ACHN (cell line): ENCODE measurements at places on chromosomes 7 and 10.

DNA sequence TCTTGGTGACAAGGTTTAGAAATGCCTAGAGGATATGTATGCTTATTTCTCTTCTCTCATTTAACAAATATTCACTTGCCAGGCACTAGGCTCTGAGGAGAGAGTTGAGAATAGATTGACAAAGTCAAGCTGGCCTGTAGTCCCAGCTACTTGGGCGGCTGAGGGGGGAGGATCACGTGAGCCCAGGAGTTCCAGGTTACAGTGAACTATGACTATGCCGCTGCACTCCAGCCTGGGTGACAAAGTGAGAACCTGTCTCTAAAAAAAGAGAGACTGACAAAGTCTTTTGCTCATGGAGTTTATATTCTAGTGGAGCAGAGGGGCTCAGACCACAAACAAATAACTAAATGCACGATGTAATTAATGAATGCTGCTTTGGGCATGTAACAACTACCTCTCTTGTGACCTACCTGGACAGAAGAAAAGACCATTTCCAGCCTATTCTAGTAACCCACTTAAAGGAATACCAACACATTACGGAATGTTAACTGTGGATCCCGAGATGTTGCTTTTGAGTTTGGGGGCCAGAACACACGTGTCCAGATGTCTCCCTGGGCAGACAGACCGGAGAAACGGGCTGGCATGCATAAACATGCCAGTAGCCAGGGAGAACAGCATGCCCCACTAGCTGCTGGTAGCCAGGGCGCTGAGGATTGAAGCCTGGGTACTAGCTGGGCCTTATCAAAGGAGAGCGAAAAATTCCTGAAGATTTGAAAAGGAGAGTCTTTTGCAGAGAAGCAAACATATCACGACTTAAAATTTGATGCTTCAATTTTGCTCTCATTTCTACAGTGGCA lies 2.6 kb upstream of the BMPR1A start:
- DNase-seq: no peak

GRCh38 chr10:126122881-126123280 lies 226.5 kb downstream of the FANK1 start:
- no peak for DNase-seq

DNA sequence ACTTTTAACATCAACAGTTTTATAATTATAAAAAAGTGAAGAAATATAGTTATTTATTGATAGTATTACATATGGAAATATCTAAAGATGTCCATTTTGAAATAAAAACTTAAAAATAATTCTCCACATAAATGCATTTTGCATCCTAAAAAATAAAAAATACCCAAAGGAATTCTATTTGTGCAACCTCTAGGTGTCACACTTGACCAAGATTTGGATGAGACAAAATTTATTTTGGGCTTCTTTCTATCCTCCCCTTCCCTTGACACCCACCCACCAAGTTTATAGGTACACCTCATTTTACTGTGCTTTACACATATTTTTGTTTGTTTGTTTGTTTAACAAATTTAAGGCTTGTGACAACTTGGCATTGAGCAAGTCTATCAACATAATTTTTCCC lies 3.3 kb upstream of the THSD7A start:
- peak; percentile 18 for DNase-seq

DNA sequence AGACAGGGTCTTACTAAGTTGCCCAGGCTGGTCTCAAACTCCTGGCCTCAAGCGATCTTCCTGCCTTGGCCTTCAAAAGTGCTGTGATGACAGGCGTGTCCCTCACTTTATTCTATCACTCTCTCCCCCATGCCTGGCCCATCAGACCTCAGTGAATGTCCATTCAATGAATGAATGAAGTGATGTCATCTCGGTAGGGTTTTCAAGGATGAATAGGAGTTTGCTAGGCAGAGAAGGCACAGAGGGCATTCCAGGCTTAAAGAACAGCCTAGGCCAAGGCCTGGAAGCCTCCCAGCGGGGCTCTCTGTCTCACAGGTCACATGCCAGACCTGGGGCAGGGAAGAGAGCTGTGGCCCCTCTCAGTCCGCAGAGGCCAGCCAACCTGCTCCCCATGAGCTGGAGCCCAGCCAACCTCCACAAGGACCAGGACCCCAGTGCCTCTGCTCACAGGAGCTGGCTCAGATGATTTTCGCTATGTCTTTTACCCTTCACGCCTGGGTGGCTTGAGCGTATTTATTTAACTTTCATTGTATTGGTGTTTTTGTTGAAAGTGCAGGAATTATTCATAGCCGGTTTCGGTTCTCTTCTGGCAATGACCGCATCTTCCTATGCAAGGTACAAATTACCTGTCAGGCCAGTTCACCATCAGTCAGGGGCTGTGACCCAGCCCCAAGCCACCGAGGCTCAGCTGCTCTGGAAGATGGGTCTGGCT lies 11.8 kb upstream of the TNRC18 start:
- DNase-seq: no peak

DNA sequence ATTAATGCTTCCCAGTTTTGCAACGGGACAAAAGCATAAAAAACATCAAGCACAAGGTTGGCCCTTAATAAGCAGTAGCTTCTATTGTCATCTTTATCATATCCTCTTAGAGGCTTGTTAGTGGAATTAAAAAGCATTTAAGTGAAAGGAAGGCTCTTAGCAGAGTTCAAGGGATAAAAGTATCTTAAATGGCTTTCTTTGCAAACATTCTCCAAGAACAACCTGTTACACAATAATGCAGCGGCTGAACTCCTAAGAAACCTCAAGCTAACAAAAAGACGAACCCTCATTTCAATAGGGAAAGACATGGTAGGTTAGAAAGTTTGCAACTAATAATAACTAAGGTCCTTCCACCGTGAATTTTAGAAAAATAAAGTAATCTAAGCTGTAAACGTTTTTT lies 82.1 kb downstream of the MPP7 start:
- DNase-seq: no peak

DNA sequence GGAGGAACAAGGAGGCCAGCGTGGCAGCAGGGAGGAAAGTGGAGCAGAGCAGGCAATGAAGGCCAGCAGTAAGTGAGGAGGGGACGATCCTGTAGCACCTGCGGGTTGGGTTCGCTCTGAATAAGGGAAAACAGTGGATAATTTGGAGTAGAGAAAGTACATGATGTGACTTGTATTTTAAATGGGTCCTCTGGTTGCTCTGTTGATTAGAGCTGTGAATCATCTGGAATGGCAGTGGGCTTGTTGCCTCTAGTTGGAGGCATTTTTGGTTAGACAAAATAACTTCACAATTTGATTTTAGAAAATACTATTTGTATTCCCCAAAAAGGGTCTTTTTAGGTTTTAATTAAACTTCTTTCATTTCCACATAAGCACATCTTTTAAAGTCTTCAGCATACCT lies 277.4 kb downstream of the ARL4A start:
- DNase-seq: no peak

DNA sequence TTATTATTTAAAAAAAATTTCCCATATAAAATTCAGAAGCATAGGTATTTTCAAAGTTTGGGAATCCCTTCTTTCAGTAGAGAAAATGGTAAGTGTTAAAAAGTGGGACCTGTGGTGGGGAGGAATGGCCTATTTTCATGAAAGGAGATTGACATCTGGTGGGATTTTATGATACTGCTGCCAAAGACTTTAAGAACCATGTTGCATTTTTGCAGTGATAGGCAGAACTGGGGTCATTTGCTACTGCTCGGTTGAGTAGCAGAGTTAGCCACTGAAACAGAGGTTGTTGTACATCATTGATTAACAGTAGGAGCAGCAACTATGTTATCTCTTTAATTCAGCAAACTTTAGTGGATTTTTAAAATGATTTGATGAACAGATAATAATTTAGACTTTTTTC lies 4.4 kb downstream of the BICC1 start:
- peak; percentile 77 for DNase-seq

DNA sequence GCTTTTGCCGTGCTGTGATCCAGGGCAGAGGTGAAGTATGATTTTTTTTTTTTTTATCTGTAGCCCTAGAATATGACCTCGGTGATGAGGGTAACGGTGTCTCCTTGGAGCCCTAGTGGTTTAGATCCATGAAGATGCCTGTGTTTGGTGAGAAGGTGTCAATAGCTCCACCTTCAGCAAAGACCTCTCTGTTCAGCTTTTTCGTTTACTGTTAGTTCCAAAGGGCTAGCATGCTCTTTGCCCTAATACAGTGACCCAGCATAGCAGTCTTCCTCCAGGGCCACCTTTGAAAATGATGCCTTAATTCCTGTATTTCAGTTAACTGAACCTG lies 746 bp upstream of the MRPS16 start:
- peak; percentile 40 for DNase-seq

DNA sequence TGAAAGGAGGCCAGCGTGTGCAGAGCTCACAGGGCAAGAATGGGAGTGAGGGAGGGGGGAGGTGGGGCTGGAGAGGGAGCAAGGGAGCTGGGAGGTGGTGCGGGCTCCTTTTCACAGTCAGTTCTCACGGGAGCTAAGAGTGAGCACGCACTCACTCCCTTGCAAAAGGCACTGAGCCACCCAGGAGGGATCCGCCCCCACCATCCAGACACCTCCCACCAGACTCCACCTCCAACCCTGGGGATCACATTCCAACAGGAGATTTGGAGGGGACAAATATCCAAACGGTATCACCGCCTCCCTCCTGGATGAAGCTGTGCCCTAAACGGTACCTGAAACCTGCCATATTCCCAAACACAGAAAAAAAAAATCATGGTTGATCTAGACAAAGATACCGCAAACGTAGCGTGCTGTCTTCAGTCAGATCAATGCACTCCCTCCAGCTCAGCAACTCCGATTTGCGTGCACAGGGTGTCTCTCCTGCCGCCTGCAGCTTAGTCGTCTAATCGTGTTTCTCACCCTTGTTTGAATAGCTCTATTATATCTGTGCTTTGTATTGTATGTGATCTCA lies 20.3 kb upstream of the PRKAG2 start:
- DNase-seq: no peak

GRCh38 chr7:131293018-131293417 lies 34.7 kb upstream of the MKLN1 start:
- DNase-seq: no peak

- DNase-seq: no peak
Measured at GRCh38 chr7:95491634-95492314, 6.0 kb downstream of the ASB4 start.

DNA sequence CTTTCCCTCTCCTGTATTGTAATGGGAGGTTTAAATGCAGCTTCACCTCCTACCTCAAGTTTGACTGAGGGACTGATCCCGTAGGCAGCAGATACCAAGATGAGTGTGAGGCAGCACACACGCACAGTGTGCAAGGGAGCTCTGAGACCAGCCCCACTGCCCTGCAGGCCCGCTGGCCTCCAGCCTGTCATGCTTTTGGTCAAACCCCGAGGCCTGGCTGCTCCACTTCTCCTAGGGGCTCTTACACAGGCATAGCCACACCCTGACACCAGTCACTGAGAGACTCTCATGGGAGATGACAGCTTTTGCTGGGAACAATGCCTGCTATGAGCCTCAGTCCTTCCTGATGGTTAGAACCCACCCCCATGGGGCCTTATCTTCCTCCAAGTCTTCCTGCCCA lies 27.6 kb downstream of the DRGX start:
- no peak for DNase-seq

DNA sequence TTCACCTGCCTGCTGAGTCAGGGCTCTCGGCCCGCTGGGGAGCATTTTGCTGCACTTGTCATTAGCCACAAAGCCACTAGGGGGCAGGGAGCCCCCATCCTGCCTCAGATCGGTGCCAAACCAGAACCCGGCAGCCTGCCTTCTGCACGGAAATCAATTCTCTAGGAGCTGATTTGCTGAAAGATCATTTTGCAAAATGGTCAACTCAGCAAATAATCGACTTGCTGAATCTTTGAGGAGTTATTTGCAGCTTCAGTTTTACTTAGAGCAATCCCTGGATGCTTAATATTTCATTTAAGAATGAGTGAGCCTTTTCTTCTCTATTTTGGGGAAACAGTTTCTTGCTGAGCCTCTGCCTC lies 1.7 kb upstream of the GIMAP8 start:
- DNase-seq: peak; percentile 80

DNA sequence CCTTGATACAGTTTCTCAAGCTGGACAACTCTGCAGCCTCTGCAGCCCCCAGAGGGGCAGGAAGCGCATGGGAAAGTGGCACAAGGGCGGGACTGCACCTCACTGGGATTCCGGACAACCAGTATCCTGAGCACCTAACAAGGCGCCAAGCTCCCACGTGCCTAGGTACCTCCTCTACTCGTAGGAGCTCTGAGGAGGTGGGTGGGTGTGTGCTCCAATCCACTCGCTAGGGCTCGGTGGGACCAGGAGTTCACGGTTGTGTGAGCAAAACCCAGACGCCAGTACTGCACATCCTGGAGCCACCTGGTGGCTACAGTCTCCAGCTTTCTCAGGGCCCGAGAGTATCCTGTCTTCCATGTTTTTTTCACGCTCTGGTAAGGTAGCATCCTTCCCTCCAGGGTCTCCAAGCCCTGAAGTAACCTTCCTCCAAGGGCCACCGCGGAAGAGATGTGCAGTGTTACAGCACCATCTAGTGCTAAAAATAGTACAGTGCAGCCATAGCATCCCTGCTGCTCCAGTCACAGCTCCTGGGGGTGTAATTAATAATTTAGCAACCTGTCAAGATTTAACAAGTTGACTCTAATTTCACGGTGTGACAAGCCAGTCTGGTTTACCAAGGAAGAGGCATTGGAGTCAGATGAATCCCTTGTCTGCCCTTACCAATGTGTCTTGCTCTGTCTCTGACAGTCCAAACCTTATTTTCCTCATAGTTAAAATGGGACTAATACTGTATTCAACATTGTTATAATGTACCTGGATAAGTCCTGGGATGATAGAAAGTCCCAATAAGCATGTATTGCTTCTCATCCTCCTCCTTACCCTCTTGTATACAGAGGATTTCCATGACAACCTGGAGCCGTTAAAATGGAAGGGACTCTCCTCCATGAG lies 70.4 kb downstream of the HERPUD2 start:
- DNase-seq: peak; percentile 61

DNA sequence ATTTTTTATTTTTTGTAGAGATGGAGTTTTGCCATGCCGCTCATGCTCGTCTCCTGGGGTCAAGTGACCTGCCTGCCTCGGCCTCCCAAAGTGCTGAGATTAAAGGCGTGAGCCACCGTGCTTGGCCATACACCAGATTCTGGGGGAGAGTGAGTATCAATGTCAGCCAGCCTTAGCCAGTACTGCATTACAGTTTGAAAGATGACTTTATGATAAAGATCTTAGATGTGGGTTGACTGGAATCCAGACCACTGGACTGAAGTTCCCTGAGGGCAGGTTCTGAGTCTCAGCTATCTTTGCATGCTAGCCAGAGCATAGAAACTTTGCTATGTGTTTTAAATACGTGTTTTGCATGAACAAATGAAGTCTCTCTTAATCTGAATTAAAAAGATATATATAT lies 117.2 kb upstream of the EFCAB10 start:
- no peak for DNase-seq

DNA sequence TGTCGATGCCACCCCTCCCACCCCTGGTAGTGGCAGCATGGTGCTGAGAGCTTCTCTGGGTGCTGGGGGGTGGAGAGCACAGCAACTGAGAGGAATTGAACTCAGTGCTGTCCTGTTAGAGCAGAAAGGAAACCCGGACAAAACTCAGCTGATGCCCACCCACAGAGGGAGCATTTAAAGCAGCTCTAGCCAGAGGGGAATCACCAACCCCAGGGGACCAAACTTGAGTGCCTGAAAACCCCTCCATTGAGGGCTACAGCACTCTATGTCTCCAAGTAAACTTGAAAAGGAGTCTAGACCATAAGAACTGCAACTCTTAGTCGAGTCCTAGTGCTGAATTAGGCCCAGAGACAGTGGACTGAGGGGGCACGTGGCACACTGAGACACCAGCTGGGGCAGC lies 16.8 kb upstream of the FOXI2 start:
- no peak for DNase-seq

- DNase-seq: no peak
Measured at GRCh38 chr7:6520163-6520981, 30.9 kb downstream of the GRID2IP start.
